ENCODE measurements at places on chromosomes 4 and X. TPM values are rescaled to one million over a fixed set of nuclear protein-coding genes. Genes with fewer than 3 reads are reported as not detected.

The RAB28 gene
- 19.7 TPM for total RNA-seq

The QRFPR gene
- total RNA-seq, result 0.68 TPM

The ADGRG2 gene
- total RNA-seq, result 4.5 TPM

The GPR82 gene
- total RNA-seq, result 0.20 TPM

The DMRTC1B gene
- 3.0 TPM for total RNA-seq

The CFAP47 gene
- 1.8 TPM for total RNA-seq

GRCh38 chr4:80091184-80091583 is 18.2 kb upstream of the ANTXR2 start:
- H3K27me3 ChIP-seq, result peaks cover 2% of the 10 kb centered on the region
- no peak overlapping the region for H3K27ac ChIP-seq
- H3K4me3 ChIP-seq, result no peak overlapping the region
- no peaks in the 10 kb centered on the region for H3K36me3 ChIP-seq

DNA sequence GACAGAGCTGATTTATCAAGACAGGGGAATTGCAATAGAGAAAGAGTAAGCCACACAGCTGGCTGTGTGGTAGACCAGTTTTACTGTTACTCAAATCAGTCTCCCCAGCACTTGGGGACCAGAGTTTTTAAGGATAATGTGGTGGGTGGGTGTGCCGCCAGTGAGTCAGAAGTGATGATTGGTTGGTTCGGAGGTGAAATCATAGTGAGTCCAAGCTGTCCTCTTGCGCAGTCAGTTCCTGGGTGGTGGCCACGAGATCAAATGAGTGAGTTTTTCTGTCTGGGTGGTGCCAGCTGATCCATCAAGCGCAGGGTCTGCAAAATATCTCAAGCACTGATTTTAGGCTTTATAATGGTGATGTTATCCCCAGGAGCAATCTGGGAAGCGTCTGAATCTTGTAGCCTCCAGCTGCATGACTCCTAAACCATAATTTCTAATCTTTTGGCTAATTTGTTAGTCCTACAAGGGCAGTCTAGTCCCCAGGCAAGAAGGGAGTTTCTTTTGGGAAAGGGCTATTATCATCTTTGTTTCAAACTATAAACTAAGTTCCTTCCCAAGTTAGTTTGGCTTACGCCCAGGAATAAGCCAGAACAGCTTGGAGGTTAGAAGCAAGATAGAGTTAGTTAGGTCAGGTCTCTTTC is 44.0 kb upstream of the PPP1R2C start:
- H3K4me1 ChIP-seq, result peaks cover 4% of the 10 kb centered on the region
- no peaks in the 10 kb centered on the region for H3K36me3 ChIP-seq
- no peak for DNase-seq
- H3K27ac ChIP-seq, result no peak overlapping the region
- H3K27me3 ChIP-seq, result no peaks in the 10 kb centered on the region
- no peak overlapping the region for H3K4me3 ChIP-seq

DNA sequence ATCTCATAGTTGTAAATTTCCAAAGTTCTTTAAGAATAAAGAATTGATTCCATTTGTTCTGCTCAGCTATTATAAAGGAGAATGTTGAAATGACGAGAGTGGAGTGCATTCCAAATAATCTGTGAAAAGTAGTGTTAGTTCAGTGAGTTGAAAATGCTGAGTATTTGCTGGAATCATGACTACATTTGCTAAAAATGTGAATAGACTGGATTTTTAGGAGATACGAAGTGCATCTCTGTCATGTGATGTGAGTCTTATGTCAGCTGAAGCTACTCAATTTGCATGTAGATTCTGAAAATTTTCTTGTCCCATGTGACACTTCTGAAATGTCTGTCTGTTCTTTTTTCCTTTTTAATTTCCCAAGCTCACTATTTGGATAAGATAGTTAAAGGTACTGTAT is 206.0 kb downstream of the DCTD start:
- H3K27ac ChIP-seq, result no peak overlapping the region
- H3K4me3 ChIP-seq, result no peak overlapping the region
- DNase-seq, result no peak
- no peaks in the 10 kb centered on the region for H3K36me3 ChIP-seq

DNA sequence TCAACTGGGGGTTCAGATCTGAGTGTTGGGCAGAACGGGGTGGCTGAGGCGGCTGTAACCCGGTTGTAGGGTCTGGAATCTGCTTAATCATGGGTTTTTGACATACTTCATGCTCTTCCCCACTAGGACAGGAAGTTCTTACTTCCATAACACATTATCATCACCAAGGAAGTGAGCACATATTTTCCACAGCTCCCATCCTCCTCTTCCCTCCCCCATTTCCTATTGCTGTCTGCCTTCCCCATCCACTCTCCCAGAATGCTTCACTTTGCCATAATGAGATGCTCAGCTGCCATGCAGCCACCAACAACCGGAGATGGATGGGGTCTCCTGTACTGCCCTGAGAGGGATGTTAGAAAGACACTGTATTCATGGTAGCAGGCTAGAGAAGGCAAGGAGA is 6.4 kb upstream of the DCUN1D4 start:
- H3K36me3 ChIP-seq, result no peaks in the 10 kb centered on the region
- no peak for DNase-seq
- no peak overlapping the region for H3K27ac ChIP-seq
- H3K27me3 ChIP-seq, result no peaks in the 10 kb centered on the region
- H3K4me3 ChIP-seq, result no peak overlapping the region
- H3K4me1 ChIP-seq, result no peaks in the 10 kb centered on the region

DNA sequence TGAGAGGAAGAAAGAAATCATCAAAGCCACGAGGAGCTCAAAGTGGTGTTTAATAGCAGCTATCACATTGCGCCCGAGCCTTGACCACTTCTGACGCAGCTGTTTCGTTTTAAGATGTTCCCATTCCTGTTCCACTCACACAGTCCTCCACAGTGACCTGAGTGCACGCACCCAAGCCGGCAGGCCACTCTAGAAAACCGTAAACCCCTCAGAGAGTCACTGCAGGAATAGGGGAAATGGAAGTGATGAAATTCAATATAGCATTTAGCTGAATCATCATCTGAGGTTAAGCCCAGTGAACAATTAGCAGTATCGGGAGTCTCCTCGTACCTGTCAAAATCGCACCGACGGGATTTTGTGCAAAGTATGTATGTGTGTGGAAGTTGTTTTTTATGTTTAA is 17.9 kb upstream of the HAND2 start:
- H3K36me3 ChIP-seq, result no peaks in the 10 kb centered on the region
- DNase-seq, result no peak
- H3K4me1 ChIP-seq, result no peaks in the 10 kb centered on the region
- no peak overlapping the region for H3K4me3 ChIP-seq
- peaks cover 7% of the 10 kb centered on the region for H3K27me3 ChIP-seq

Data from hepatocyte (in vitro differentiated cells).